ENCODE measurements at places on chromosomes 7 and 10.
A peak's percentile ranks its signal among the peaks of the same experiment; 100 is the strongest.

DNA sequence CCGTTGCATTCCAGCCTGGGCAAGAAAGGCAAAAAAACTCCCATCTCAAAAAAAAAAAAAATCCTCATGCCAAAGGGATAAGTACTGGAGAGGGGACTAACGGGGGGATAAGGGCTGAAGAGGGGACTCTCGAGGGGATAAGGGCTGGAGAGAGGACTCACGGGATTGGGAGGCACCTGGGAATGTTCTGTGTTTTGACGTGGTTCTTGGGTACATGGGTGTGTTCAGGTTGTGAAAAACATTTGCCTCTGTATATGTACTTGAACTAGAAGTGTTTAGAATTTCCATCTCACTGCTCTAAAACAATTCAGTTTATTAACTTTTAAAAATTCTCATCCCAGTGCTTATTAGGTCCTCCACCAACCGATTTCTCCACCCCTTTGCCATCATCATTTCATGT, 4.5 kb downstream of the FKBP6 start:
- no peak for DNase-seq

- DNase-seq: no peak
Measured at GRCh38 chr7:30143748-30144251, 9.0 kb downstream of the MTURN start.

- no peak for DNase-seq
Measured at GRCh38 chr10:16310440-16310839, 126.4 kb upstream of the PTER start.

DNA sequence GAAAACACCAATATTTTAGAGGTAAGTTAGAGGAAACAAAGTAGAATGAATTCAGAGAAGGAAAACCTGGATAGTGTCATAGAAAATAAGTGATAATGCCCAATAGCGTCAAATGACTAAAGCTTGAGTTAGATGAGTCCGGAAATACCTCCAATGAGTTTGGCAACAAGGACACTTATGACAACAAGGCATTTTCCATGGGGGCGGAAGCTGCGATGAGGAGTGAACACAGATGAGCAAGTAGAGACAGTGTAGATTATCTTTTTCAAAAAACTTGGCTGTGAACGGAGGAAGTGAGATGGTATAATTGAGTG, 383 bp upstream of the R3HCC1L start:
- DNase-seq: no peak

DNA sequence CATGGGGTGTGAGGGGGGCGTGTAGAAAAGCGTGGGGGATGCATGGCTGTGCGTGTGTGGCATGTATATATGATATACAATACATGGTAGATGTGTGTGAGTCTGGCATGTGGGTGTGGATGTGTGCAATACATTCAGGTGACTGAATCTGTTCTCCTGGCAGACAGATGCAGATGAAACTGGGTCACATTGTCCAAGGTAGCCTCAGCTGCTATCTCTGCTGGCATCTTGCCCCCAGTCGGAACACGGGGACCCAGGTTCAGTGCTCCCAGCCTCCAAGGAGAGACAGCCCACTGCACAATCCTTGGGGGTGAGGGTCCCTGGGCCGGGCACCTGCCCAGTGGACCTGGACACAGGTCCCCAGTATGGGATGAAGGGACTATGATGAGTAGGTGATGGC, 12.4 kb upstream of the SRRM3 start:
- no peak for DNase-seq

- no peak for DNase-seq
Measured at GRCh38 chr10:51124852-51125251, 50.6 kb downstream of the PRKG1 start.

DNA sequence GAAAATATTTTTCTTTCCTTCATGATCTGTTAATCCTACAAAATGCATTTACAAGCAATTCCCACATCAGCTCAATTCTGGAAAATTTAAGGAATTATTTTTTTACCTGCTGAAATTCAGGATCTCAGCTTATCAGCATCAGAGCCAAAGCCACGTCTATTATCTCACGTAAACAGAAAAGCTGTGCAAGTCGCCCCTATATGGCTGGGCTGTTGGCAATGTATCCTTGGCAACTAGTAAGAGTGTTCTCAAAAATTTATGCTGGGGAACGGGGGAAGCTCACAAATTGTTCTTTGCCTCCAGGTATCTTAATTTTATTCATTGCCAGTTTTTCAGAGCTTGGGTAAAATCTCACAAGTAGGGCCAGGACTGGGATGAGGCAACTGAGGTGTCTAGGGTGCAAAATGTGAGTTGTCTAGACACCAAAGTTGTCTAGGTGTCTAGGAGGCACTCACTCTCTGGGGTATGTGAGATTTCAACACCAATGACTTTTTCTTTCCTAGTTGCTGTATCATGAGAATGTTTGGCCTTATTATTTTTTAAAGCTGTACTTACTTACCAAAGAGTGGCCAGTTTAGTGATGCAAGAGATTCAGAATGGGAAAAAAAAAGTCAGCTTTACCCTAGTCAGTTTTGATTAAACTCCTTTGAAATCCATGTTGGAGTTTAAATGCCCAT, 5.1 kb downstream of the GSTO2 start:
- no peak for DNase-seq

DNA sequence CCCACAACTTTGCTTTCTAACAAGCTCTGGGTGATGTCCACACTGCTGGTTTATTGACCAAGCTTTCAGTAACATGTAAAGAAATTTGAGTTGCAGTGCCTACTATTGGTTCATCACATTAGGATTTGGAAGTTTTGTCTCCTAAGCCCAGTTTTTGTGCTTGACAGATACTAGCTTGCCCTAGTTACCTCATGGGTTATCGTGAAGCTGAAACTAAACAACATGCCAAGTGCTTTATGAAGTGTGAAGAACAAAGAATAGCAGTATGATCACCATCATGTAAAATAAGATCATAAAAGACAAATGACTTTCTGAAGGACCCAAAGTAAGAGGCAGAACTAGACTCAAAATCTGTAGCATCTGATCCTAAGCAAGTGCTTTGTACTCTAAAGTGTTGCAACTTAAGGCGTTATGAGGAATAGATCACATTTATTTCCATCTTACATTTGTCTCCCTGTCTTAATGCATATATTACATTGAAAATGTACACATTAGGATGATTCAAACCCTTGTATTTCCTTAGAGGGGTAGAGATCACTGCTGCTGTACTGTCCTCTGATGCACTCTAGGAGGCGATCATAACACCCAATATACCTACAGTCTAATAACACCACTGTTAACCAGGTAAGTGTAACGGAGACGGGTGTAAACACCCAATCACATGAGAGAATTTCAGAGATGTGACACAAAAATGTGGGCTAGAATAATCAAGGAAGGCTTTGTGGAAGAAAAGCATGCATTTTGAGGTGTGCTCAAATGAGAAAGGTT, 71.3 kb downstream of the NRCAM start:
- DNase-seq: no peak

DNA sequence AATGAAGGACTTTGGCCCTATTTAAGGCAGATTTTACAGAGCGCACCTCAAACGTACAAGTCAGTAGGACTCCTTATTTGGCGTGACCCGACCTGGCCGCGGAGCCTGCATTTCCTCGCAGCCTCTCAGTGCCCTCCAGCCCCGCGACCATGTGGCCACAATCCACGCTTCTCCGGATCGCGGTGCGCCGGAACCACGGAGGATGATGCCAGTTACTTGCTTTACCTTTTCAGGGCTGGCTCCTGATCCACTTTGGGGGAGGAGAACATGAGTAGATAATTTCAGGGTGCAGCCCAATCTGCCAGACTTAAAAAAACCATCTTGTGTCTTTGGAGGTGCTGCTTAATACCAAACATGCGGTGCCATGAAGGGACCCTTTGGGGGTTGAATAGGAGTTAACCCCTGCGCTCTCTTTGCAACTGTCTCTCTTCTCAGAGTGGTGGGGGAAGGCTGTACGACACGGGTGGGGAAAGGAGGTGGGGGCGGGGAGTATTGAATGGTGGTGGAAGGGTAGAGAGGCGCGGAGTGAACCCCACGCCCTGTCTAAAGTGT, 1.5 kb downstream of the FRAT1 start:
- DNase-seq: peak; percentile 29

- no peak for DNase-seq
Measured at GRCh38 chr7:82156893-82157292, 286.7 kb downstream of the CACNA2D1 start.

- DNase-seq: no peak
Measured at GRCh38 chr7:47836080-47836479, 112.2 kb downstream of the PKD1L1 start.

DNA sequence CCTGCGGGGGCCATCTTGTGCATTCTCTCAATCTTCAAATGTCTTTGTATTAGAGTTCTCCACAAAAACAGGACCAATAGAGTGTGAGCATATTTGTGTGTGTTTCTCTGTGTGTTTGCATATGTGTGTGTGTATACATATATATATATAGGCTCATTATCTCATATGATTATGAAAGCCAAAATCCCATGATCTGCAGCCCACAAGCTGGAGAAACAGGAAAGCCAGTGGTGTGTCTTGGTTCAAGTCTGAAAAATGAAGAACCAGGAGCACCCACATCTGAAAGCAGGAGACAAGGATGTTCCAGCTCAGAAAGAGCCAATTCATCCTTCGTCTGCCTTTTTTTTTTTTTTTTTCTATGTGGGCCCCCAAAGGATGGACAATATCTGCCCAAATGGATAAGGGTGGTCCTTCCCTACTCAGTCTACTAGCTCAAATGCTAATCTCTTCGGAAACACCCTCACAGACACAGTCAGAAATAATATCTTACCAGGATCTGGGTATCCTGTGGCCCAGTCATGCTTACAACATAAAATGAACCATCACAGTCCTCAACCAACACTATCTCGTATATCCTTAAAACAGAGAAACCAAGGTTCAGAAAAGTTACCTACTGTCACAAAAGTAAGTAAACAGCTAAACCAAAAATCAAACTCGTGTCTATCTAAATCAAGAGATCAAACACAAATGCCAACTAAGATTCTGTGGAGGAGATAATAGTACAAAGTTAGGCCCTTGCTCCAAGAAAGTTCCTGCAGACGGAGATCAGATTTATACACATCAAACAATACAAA, 141.9 kb downstream of the JMJD1C start:
- DNase-seq: no peak

- no peak for DNase-seq
Measured at GRCh38 chr10:33653584-33654367, 319.3 kb upstream of the NRP1 start.

DNA sequence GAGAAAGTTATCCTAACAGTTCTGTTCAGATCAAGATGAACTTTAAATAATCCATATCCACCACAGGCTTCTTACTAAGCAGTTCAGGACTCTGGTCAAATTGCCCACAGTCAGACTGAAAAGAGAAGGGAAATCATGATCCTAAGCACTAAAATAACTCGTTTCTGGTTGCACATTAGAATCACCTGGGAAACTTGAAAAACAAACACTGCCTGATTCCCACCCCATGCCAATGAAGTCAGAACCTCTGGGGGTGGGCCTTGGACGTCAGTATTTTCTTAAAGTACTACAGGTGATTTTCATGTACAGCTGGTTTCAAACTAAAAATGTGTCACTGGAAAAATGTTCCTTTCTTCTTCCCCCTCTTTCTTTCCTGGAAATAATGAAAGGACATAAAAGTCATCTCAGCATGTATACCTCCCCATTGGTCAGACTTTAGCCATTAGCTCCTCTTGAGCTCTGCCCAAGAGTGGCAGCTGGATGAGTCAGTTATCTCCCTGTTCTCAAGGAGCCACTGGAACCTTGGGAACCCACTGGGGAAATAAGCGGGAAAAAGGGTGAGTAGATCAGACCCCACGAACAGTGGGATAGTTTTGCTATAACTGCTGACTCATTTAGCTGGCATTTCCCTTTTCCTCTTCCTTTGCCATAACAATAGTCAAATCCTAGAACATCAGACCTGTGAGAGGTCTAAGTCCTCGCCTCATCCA, 75.3 kb upstream of the IL6 start:
- DNase-seq: peak; percentile 33

- no peak for DNase-seq
Measured at GRCh38 chr7:14092331-14092730, 102.9 kb upstream of the ETV1 start.

DNA sequence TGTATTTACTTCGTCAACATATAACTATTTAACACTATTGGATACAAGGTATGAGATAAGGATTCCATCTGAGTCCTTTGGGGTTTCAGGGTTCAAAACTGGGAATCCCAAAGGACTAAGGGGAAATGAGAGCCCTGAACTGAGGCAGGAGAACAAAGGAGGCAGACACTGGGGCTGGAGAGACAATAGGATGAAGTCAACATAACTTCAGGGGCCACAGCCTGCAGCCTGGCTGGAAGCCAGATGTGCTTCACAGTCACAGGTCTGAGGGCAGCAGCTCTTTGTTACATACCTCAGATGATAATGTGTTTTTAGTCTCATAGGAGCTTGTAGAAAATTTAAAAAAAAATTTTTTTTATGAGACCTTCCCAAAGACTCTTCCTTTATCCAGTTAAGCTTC, 73.3 kb downstream of the NRF1 start:
- DNase-seq: no peak

DNA sequence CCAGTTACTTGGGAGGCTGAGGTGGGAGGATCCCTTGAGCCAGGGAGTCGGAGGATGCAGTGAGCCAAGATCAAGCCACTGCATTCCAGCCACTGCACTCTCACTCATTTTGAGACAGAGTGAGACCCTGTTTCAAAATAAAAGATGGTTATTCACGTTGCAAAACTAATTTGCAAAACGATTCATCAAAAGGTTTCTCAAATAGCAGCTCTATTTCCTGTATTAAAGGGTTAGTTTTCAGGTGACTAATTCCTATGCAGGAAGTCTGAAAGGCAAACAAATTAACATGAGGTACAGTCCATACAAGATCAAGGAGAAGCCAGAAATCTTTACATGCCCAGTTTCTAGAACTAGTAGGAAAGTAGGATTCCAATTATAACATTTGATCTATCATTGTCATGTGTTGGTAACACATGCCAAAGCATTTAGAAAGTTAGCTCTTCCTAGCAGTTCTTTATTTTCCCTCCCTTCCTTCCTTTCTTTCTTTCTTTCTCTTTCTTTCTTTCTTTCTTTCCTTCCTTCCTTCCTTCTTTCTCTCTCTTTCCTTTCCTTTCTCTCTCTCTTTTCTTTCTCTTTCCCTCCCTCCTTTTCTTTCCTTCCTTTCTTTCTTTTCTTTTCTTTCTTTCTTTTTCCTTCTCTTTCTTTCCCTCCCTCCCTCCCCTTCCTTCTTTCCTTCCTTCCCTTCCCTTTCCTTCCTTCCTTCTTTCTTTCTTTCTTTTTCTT, 49.3 kb downstream of the DENND2A start:
- no peak for DNase-seq

DNA sequence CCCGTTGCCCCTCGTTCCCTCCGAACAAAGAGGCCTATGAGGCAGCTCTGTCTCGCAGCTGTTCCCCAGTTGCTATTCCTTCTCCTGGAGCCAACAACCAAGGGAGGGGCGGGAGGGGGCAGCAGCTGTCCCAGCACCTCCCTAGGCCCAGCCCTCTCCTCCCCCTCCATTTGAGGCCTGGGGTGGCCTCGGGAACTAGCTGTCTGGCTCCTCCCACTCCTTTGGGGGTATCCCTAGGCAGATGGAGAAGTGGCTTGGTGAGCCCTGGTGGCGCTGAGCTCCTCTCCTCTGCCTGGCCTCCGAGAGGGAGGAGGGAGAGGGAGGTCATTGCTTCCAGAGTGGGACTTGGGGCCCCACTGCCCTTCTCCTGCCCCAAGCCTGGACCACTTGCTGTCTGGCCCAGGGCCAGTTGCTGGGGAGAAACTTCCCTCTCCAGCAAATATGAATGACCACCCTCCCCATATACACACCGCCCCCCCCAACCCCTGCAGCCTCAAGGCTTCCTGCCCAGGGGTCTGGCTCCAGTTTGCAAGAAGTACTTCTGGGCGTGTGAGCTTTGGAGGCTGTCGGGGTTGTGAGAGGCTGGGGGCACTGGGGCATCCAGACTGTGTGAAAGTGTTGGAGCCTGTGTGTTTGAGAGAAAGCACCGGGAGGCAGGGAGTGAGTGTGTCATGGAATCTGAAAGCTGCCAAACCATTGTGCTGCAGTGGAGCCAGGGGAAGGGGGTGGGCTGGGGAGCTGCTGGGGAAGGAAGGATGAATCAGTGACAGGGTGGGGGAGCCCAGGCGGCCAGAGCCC, 3.1 kb downstream of the FLNC start:
- DNase-seq: peak; percentile 94

All from femur (tissue), 1 donor.